Esophagus squamous epithelium (tissue), 5 donors: ENCODE measurements at places on chromosomes 11 and 22.

DNA sequence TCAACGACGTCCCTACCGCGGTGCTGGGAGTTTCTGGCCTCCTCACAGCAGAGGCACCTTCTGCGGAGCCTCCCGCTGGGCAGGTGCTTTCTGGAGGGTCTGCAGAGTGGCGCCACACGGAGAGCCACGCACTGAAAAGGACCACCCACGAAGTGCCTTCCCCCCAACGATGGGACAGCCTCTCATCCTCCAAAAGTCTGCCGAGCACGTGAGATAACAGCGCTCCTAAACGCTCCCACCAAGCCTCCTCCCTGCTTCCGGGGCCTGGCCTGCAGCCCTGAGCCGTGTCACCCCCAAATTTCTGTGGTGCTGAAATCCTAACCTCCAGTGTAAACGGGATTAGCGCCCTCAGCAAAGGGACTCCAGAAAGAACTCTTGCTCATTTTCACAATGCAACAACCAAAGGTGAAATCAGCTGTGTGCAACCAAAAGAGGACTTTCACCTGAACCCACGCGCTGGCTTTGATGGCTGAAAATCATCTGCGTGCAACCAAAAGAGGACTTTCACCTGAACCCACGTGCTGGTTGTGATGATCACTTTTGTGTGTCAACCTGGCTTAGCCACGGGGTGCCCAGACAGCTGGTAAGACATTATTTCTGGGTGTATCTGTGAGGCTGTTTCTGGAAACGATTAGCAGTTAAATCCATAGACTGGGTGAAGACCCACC lies 924.6 kb downstream of the BRD1 start:
- no peak for DNase-seq

GRCh38 chr11:130029137-130029536 lies 26.5 kb upstream of the PRDM10 start:
- DNase-seq: no peak

DNA sequence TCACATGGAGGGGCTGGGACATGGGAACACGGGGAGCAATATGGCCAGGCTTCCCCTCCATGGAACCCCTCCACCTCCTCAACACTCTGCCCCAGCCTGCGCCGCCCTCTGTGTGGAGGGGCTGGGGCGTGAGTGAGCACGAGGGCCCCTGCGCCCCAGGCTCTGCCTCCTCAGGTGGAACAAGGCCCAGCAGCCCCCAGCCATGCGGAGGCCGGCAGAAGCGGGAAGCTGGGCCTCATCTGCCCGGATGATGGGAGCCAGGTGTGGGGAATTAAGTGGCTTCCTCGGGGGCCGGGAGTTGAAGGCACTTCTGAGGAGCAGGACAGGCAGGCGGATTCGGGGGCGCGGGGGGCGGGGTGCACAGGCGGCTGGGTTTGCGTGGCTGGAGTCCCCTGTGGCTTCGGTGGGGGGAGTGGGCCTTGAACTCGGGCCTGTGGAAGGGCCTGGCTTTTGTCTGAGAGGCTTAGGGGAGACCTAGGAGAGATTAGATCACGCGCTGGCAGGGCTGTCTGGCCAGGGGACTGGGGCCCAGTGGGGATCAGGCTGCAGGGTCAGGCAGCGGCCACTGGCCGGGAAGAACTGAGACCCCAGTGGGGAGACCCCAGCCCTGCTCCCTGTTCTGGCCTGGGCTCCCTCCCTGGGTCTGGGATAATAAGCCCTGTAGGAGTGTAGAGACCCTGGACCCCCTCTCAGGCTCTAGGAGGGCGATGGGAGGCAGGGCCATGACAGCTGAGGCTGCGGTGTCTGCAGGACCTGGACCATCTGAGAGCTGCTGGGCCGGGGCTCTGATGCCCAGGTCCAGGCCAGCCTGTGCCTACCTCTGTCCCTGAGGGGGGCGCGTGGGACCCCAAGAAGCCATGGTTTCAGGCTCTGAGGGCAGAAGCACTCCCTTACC lies 13.3 kb downstream of the PRR33 start:
- no peak for DNase-seq

- no peak for DNase-seq
These were observed 46.8 kb downstream of the PKNOX2 start for GRCh38 chr11:125211191-125211947.

- DNase-seq: no peak
These were observed 134.6 kb downstream of the RRAS2 start for GRCh38 chr11:14224395-14224794.

GRCh38 chr22:46517255-46517761 lies 20.1 kb downstream of the CELSR1 start:
- no peak for DNase-seq

GRCh38 chr11:24457985-24458384 lies 38.9 kb upstream of the LUZP2 start:
- DNase-seq: no peak

DNA sequence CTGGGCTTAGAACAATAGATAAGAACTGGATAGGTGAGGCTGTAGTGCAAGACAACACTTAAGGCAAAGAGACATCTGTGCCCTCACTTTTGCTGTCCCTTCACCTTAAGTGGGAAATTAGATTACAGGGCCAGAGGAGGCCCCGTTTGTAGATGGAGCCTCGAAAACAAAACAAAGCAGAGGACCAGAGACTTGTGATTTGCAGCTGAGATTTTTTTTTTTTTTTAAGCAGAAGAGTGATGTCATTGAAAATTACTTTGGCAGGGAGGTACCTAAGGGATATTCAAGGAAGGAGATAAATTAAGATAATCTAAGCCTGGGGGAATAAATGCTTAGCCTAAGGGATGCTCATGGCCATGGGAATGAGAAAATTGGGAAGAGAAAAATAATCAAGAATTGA lies 31.4 kb downstream of the ZC3H12C start:
- DNase-seq: no peak

- DNase-seq: no peak
These were observed 103.1 kb downstream of the SNX19 start for GRCh38 chr11:130813196-130813595.

GRCh38 chr22:33426451-33426850 lies 368.3 kb upstream of the SYN3 start:
- DNase-seq: no peak

DNA sequence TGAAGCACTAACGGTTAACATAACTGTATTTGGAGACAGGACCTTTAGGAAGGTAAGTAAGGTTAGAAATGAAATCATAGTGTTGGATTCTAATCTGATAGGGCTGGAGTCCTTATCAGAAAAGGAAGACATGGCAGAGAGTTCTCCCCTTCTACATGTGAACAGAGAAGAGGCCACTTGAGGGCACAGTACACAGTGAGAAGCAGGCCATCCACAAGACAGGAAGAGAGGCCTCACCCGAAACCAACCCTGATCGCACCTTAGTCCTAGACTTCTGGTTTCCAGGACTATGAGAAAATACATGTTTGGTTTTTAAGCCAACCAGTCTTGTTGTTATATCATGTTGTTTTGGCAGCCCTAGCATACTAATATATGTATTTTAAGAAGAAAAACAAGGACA lies 170.0 kb downstream of the LRRC4C start:
- no peak for DNase-seq

- no peak for DNase-seq
These were observed 39.6 kb downstream of the BCR start for GRCh38 chr22:23219822-23220484.

- no peak for DNase-seq
These were observed 1221.7 kb downstream of the BRD1 start for GRCh38 chr22:48605856-48606481.

- DNase-seq: no peak
These were observed 61.8 kb upstream of the CRYBB3 start for GRCh38 chr22:25137577-25138525.

GRCh38 chr11:31045335-31045734 lies 324.2 kb downstream of the DCDC1 start:
- DNase-seq: no peak

DNA sequence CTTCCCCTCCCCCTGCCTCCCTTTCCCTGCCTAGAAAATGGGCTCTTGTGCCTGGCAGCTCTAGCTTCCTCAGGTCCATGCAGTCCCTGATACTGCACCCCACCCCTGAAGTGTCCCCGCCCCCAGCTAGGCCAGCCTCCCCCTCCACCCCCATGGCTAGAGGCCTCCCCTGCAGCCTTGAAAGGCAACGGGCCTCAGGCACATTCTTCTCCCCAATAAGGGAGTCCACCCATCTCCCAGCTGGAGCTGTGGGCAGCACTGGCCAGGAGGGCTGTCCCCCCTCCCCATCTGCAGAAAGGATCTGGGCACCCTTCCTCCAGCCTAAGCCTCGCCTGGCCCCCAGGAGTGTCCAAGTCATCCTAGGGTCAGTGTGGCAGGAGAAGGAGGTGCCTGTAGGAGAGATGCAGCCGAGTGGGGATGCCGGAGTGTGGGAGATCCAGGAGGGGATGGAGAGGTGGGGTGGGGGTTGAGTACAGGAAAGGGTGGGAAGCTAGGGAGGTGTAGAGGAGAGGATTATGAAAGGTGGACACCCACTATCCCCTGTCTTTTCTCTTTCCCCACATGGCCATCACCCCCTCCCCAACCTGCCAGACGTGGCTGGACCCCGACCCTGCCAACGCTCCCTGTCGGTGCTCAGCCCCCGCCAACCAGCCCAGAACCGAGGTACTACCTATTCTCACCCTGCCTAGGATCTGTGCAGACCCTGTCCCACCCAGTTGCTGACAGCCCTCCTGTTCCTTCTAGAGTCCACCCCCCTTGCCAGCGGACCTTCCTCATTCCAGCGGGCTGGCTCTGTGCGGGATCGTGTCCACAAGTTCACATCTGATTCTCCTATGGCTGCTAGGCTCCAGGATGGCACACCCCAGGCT lies 9.3 kb downstream of the SMTN start:
- DNase-seq: no peak

DNA sequence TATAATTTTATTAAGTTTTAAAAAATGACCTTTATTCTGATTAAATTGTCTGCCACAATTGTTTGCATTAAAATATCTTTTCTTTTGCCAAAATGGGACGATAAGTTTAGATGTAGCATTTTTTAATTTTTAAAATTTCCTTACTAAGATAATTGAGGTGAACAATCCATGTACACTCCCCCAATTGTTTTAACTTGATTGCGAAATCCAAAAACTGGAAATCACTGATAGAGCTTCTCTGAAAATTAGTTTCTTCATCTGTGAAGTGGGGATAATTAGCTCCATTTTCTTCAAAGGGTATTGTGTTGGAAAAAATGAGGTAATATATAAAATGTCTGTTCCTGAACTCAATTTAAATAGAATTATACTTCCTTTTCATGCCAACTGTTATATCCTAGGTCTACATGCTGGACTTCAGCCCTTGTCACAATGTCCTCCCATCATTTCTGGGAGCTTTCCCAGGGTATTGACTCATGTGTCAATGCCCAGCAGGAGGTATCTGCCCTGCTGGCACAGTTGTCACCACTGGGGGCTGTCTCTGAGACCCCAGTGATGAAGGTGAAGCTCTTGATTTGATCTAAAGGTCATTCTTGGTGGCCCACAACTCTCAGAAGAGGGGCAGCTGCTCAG lies 28.7 kb upstream of the NAV2 start:
- no peak for DNase-seq

DNA sequence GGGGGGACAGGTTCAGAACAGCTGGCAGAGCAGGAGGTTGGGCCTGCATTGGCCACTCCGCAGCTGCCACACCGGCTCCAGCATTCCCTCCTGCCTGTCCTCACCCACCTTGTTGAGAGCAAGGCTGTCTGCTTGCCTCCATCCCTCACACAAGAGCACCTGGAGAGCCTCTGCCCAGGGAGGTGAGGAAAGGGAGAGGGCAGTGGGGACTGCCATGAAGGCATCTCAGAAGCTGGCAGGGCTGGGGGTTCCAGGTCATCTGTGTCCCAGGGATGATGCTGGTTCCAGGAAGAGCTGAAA lies 27.1 kb downstream of the RSPH14 start:
- no peak for DNase-seq

DNA sequence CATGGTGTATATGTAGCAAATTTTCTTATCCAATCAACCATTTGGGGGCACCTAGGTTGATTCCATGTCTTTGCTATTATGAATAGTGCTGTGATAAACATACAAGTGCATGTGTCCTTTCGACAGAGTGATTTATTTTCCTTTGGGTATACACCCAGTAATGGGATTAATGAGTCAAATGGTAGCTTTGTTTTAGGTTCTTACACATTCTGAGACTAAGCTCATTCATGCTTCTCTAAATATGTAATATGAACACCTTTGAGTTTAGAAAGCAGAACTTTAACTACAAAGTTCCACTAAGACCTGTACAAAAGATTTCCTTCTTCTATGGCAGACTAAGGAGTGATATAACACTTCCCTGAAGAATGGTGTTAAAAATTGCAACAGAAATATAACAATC lies 627.0 kb downstream of the KCNA4 start:
- DNase-seq: no peak

- no peak for DNase-seq
These were observed 12.9 kb downstream of the DNAL4 start for GRCh38 chr22:38781033-38781432.

DNA sequence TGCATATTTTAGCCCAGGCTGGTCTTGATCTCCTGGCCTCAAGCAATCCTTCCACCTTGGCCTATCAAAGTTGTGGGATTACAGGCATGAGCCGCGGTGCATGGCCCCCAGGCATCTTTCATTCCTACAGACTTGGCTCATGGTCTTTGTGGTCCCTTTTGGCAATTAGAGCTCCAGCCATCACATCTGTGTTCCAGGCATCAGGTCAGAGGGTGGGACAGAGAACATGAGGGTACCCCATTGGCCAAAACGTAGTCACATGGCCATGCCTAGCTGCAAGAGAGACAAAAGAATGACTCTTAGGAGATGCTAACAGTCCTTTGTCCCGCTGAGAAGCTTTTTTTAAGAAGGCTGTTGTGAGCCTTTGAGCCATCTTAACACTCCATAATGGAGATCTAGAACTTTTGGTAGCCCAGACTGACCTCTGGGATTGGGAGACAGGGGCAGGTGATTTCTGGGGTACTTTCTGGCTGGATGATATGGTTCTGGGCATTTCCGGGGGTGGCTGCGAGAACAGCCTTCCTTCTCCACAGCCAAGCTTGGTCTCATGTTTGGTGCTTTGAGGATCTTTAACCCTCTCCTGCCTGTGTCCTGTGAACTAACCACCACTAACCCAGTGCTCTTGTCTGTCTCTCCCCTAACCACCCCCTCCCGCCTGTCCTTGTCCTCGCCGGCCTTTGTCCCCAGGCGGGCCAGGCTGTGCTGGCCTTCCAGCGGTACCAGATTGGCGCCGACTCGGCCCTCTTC lies 18.4 kb upstream of the TAB1 start:
- no peak for DNase-seq

GRCh38 chr22:27512283-27512761 lies 289.2 kb downstream of the MN1 start:
- DNase-seq: no peak

DNA sequence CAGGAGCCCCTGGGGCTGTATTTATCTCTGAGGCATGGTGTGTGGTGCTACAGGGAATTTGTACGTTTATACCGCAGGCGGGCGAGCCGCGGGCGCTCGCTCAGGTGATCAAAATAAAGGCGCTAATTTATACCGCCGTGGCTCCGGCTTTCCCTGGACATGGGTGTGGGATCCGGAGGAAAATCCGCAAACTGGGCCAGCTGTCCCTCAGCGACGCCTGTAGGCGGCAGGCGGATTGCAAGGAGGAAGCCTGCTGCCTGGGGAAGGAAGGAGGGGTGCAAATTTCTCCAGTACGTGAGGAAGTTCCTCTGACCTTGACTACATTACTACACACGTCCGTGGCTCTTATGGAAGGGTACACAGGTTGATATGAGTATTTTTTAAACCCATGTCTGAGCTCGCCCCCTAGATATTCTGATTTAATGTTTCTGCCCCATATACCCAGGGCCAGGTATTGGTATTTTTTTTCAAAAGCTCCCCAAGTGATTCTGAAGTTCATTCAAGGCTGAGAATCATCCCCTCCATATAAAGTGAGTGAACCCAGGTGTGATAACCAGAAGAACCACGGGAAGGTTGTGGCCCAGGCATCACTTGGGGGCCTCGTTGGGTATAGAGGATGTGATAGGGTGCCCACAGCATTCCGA lies 2.8 kb downstream of the MYOD1 start:
- DNase-seq: no peak

GRCh38 chr22:22866381-22867111 lies 21.1 kb upstream of the IGLL5 start:
- no peak for DNase-seq
